ENCODE measurements at places on chromosomes 5 and 9.
A peak's percentile ranks its signal among the peaks of the same experiment; 100 is the strongest.

GRCh38 chr5:175657593-175658271 is at the start of gene HRH2:
Gene HRH2, plus strand, starts transcription at chr5:175658071. Its CDS starts 25,163 bp downstream, at chr5:175683234.
- DNase-seq, result no peak

DNA sequence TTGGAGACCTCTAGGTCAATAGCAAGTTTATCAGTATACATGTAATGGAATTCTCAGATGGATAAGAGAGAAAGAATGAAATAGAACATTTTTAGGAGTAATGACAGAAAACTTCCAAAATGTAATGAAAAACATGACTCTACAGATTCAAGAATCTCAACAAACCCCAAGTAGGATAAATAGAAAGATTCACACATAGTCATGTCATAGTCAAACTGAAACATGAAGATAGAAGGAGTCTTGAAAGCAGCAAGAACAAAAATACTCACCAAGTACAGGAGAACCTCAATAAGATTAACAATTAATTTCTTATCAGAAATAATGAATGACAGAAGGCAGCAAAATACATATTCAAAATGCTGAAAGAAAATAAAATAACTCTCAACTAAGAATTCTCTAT is 164.5 kb downstream of the SPATA31D1 start:
- DNase-seq, result no peak

- DNase-seq, result no peak
Observed at GRCh38 chr5:132009706-132010405, 1.6 kb downstream of the ACSL6 start.

GRCh38 chr5:69364414-69364813 is 4.9 kb downstream of the AK6 start:
- DNase-seq, result peak; percentile 20

DNA sequence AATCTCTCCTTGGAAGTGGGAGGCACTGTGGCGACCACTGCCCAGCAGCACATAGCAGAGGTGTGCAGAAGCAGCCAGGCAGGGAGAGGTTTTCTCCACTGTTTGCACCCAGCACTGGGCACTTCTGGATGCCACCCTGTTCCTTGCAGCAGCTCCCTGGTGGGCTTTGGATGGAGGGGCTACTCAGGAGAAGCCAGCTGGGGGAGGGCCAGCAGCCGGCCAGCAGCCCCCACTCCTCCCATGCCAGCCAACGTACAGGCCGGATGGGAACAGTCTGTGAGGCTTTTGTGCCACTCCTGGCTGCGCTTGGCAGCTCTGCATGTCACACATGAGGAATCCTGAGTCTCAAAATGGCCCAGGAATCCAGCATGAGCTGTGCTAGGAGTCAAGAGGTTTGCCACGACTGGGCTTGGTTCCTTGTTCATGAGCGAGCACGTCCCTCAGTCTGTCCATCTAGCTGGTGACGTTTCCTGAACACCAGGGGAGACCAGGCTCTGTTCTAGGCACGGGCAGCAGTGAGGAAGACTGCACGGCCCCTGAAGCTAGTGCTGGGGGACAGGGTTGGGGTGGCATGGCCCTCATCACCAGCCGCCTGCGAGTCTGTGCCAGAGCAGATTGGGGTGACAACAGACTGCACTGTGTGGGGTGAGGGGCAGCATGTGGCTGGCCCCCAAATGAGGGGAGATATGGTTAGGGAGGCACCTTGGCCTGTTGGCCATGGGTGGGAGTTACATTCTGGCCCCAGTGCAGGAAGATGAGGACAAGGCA is 10.1 kb downstream of the PHF2 start:
- DNase-seq, result no peak

DNA sequence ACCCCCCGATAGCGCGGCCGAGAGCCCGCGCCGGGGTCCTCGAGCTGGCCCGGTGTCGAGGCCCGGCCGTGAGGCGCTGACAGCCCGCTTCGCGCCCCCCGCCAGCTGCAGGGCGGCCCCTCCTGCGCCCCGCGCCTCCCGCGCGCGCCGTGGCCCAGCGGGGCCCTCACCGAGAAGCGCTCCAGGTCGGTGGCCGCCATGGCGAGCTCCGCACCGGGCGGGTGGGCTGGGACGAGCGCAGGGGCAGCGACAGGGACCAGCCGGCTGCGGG is 166 bp downstream of the SEPTIN8 start:
- DNase-seq, result no peak

- no peak for DNase-seq
Observed at GRCh38 chr5:132865668-132866341, 464 bp downstream of the GDF9 start.

DNA sequence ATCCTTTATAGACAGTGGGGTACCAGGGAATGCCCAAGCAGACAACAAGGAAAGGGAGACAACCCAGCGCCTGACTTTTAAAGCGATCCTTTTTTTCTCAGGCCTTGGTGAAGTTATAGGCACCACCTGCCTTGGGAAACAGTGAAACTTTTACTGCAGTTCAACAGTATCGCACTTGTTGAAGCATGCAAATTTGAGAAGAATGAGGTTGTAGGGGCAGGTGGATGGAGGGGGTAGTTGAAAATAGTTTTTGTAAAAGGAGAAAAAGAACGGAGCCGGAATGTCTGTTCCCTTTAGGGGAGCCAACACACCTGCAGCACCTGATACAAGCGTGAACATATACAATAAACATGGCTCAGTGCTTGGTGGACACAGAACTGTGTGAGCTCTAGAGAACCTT is 190.2 kb upstream of the NR3C1 start:
- DNase-seq, result no peak

DNA sequence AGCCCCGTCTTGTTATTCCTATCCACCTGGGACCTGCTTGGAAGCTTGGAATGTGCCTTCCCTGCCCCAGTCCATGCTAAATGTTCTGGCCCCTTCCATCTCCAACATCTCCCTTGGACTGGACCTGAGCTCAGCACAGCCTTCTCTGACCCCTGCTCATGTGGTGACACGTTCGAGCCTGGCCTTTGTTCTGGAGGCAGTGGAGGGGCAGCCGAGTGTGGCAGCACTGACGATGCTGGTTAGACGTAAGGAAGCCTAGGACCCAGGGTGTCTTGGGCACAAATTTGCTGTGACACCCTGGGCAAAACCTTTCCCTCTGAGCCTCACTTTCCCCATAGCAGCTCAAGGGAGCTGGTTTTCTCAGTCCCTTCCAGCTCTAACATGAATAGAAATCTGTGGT is 3.9 kb downstream of the SPACA9 start:
- DNase-seq, result no peak
